Eye (tissue), 1 donor: ENCODE measurements at places on chromosomes 7 and 10.
A peak's percentile ranks its signal among the peaks of the same experiment; 100 is the strongest.

GRCh38 chr10:89360157-89360556 is 17.7 kb upstream of the IFIT1B start:
- no peak for DNase-seq

- DNase-seq, result no peak
Observed at GRCh38 chr10:18221123-18221522, 80.9 kb downstream of the CACNB2 start.

- peak; percentile 88 for DNase-seq
Observed at GRCh38 chr7:92768501-92769393, 67.6 kb downstream of the CDK6 start.

DNA sequence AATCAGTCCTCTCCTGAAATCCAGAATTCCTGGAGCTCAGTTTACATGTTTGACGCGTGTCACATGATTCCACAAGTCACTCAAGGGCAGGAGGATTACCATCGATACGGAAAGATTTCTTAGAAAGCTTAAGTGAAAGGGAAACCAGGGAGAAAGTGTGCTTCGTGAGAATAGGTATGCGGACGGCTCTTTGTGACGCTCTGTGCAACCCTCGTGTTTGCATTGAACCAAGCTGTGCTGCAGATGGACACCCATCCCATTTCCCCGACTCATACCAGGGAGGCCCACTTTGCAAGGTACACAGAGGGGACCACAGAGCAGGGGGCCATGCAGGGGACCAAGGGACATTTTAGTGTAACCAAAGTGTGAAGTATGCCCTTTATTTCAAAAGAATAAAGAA is 43.2 kb downstream of the IKZF1 start:
- no peak for DNase-seq

- peak; percentile 19 for DNase-seq
Observed at GRCh38 chr10:84214612-84215235, 10.6 kb downstream of the LRIT2 start.

DNA sequence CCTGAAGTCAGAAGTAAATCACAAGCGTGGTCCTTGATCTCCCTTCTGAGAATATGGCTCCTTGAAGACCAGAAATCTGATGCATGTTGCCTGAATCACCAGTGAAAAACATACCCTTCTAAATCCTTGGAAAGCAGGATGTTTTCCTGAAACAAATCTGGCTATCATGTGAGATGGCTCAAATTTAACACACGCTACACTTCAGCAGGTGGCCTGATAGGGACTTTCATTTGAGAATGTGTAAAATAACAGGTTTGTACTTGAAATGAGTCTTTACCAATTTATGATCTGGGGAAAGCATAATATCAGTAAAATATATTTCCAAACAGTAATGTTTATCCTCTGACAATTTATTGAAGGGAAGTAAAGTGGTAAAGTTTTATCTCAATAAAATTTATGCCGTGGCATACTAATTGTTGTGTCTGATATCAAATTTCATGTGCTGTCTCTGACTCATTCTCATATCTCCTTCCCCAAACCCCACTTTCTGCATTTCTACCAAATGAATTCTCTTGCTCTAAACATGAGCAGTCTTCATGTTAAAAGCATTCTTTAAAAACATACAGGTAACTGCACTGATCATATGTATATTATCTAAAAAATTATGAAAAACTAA is 17.4 kb downstream of the CYP3A4 start:
- DNase-seq, result no peak

DNA sequence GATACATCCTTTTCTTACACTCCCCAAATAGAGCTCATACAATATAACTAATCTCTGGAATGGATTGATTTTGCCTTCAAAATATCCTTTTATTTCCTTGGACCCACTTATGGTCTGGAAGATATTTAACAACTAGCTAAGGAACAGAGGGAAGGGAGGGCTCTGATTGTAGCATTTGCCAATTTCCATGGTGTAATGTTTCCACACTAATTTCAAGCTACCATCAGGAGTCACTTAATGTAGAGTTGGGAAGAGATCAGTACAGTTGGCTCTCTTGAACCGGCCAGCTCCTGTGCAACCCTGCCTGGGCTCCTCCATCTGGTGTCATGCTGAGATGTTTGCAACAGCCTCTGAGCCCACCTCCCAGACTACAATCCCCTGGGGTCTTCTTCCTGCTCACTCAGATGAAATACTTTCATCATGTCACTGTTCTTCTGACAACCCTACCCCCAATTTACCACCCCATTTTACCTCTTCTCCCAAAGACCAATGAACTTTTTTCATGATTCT is 8.0 kb upstream of the IL6 start:
- no peak for DNase-seq

GRCh38 chr10:127989481-127990012 is 82.6 kb downstream of the PTPRE start:
- no peak for DNase-seq

DNA sequence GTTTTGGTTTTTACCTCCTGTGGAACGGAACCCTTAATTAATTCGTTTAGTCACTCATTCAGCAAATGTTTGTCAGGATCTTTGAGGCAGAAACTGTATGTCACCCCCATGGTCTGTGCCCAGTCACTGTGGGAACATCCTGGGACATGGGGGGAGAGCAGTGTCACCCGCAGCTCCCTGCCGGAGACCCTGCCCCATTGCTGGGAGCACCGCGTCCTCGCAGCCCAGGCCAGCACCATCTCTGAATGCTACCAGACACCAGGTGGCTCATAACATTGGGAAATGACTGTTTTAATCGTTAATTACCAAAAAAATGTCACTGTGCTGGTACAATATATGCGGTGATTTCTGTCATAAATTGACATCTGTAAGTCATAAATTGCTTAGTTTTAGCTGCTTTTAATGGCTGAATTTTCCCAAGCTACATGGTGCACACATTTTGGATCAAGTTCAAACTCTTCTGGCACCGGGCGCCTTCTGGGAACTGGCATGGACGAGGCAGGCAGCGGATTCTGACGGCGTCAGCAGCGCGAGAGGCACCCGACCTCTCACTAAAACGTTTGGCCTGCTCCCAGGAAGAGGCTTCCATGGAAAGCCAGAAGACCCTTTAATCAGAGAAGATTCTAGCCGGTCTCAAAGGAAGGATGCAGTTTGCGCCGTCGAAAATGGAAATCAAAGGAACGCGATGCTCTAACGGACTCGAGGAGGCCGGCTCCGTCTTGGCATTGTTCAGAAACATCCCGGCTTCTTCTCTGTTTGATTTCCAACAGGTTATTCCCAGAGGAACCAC is 184.2 kb downstream of the ADARB2 start:
- no peak for DNase-seq

GRCh38 chr7:84939442-84939841 is 247.4 kb downstream of the SEMA3D start:
- DNase-seq, result no peak
